HS-5 (cell line): ENCODE measurements at places on chromosomes 12 and 14.

DNA sequence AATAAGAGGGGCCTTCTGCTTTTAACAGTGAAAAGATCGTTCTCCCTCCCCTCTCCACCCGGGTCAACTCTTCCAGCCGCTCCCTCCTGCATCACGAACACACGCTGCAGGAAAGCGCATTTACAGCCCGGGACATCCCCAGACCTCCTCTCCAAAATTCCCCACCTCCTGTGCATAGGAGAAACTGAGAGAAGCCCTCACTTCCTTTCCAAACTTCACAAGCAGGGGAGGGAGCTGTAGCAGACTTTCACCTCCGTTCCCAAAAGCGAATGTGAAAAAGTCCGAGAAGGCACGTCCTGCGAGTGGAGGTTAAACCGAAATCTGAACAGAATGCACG, 513 bp downstream of the BCAT1 start:
- DNase-seq: peak; percentile 15

- DNase-seq: no peak
Measured at GRCh38 chr14:96362071-96362964, 823 bp downstream of the ATG2B start.

GRCh38 chr12:176321-177181, 37.4 kb downstream of the SLC6A12 start:
- peak; percentile 10 for DNase-seq

- no peak for DNase-seq
Measured at GRCh38 chr14:103139132-103140025, 16.1 kb downstream of the TNFAIP2 start.

GRCh38 chr12:44038411-44038810, 202.5 kb downstream of the TMEM117 start:
- DNase-seq: no peak

DNA sequence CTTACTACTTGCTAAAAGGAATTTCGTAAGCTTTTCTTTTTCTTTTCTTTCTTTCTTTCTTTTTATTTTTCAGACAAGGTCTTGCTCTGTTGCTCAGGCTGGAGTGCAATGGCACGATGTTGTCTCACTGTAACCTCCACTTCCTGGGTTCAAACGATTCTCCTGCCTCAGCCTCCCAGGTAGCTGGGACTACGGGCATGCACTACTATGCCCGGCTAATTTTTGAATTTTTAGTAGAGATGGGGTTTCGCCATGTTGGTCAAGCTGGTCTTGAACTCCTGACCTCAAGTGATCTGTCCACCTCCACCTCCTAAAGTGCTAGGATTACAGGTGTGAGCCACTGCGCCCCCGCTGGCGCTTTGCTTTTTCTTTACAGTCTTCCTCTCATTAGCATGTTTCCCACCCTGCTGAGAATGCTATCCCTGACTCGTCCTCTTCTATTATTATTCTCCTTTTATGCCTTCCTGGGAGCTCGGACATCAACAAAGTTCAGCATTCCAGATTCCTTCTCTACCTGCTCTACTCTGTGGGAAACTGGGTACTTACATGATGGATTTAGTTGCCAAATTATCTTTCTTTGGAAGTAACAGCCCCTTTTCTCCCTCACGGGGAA, 3.1 kb downstream of the MTHFD1 start:
- DNase-seq: no peak

DNA sequence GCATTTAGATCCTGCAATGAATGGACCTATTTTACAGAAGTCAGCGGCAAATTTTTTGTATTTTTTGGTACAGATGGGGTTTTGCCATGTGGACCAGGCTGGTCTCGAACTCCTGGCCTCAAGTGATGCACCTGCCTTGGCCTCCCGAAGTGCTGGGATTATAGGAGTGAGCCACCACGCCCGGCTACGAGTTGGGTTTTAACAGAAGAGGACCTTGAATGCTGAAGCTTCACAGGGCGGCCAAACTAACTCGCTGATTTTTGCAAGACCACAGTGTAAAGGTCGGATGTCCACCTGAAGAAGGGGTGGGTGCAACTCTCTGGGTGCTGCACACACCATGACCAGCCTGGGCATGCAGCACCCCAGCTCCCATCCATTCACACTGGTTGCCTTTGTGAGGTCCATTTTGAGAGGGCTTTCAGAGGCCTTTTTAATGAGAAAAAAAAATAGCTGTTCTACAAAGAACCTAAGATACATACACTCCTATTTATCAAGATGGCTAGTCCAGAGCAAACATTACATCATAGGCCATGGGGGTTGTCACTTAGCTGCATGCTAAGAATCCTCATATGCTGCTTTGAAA, 21.6 kb upstream of the CDK2AP1 start:
- no peak for DNase-seq

GRCh38 chr12:75666939-75667334, 155.5 kb upstream of the KRR1 start:
- no peak for DNase-seq

- DNase-seq: no peak
Measured at GRCh38 chr14:57567220-57567619, 73.6 kb upstream of the CCDC198 start.

GRCh38 chr12:127570793-127571360, 696.1 kb upstream of the TMEM132C start:
- no peak for DNase-seq

- peak; percentile 51 for DNase-seq
Measured at GRCh38 chr12:49703647-49704137, 3.5 kb downstream of the FMNL3 start.

DNA sequence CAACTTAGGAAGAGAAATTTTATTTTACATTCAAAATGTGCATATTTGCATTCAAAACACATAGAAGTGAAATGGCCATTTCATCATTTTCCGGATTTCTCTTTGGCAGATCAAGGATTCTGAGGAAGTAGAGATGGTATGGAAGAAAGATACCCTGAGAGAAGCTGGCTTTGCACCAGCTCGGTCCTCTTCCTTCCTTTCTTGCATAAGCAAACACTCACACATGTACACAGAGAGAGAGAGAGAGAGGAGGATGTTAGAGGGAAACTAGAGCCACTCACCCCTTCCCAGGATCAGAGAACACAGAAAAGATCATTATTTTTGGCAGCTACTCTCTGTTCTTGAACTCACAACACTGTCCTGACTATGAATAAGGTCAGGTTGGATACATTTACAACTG, 15.6 kb upstream of the PLEKHD1 start:
- DNase-seq: no peak

DNA sequence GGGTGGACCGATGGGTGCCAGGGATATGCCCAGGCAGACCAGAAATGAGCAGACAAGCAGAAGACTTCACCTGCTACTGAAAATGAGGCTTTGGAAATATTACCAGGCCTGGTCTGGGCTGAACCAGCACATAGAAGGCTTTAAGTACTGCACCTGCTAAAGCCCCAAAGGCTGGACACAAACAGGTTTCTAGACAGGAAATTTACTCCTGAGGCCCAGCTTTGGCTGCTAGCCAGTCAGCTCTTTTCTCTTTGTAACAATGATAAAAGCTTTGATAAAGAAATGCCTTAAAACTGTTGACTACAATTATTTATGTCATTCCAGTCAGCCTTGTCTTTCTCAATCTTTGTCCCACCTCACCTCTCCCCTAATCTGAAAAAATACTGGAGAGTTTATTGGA, 228.9 kb upstream of the EGLN3 start:
- DNase-seq: no peak

- no peak for DNase-seq
Measured at GRCh38 chr12:91434081-91434480, 251.5 kb upstream of the DCN start.
